Cerebellar nuclear complex (tissue), 1 donor: ENCODE measurements at places on chromosomes 16 and 17.
A peak's percentile ranks its signal among the peaks of the same experiment; 100 is the strongest.

DNA sequence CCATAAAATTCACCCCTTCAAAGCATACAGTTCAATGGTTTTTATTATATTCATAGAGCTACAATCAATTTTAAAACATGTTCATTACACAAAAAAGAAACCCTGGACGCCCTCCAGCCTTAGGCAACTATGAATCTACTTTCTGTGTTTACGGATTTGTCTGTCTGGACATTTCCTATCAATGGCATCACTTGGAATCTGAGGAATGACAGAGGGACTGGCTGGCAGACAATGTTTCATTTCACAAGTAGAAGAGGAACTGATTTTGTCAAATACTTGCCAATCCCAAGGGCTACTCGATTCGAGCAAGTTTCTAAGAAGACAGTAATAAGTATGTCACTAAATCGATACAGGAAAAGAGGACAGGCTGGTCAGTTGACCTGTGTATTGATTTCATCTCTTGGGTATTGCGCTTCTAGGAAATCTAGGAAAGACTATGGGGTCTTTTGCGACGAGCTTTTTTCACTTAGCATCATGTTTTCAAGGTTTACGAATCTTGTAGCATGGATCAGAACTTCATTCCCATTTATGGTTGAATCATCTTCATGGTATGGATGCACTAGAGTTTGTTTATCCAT, 56.6 kb downstream of the RGS9 start:
- DNase-seq: no peak

GRCh38 chr17:79506150-79506870, 104.5 kb downstream of the RBFOX3 start:
- no peak for DNase-seq

GRCh38 chr17:8944748-8945147, 20.8 kb downstream of the PIK3R5 start:
- DNase-seq: no peak

DNA sequence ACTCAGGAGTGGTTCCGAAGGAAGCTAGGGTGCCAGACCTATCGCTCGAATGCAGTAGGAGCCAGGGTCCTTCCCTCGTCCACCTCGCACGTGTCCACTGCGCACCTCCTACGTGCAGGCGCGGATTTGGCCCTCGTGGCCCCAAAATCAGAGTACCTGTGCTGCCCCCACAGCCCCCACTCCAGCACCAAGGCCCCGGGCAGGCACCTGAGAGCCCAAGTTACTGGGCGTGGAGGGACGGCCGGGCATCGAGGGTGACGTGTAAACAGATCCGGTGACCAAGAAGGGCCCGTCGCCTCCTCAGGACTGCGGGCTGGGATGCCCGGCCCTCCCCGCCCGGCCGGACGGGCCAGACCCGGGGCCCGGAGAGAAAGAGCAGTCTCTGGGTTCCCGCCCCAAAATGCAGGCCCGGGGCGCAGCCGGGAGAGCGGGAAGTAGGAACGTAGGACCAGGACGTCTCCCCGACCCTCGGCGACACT, 492 bp downstream of the SLC25A39 start:
- DNase-seq: no peak

DNA sequence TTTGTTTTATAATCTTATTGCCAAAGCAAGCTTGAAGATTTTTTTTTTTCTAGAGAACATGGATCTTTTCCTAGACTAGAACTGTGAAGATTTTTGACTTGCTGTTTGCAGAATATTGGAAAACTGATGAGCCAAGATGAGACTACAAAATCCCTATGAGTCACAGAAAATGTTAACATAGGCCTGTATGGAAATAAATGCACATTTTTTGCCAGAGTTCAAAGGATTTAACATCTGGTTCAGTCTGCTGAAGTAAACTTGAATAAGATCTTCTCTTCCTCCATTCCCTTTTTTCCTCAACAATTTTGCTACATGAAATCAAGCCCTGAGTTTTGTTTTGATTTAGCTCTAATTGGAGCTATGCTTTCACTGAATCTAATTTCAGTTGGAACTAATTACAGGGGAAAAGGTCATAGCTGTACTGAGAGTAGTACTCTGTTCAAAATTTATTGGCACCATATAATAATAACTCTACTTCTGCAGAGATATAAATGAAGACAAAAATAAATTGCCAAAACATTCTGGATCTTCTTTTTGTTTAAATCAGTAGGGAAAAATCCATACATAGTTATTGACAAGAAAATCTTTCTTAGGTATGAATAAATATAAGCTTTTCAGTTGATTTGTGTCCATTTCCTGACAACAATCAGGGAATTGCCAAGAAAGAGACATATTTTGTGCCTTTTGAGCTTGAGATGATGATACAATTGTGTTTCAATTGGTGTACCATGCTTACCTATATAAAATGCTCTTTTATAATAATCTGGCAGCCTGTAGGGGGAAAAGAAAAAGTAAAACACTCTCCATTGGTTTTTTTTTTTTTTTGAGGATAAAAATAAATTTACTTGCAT, 387.5 kb upstream of the GOT2 start:
- no peak for DNase-seq

GRCh38 chr17:60355663-60356594, 36.0 kb downstream of the USP32 start:
- DNase-seq: no peak

DNA sequence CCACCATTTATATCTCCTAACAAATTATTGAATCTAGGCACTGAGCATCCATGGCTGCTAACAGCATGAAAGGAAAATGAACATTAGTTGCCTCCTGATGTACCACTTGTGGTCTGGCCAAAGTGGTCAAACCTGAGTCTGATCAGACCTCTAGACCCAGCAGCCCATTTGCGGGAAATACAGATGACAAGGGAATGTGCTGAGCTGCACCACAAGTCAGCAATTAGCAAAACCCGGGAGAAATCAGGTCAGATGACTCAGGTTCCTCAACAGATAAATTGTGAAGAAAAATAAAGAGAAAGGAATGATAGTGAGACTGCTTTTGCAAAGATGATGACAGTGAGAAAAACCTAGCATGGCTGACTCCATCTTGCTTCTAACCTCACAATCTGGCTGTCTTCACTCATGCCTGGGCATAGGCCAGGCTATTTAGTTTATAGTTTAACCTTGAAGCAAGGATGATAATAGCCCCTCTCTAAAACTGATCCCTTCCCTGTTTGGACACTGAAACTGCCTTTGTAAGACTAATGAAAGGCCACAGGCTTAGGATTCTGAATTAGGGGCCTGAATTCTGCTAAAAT, 142.7 kb upstream of the ASIC2 start:
- no peak for DNase-seq

GRCh38 chr17:49393491-49394255, 21.0 kb downstream of the PHB1 start:
- DNase-seq: no peak

DNA sequence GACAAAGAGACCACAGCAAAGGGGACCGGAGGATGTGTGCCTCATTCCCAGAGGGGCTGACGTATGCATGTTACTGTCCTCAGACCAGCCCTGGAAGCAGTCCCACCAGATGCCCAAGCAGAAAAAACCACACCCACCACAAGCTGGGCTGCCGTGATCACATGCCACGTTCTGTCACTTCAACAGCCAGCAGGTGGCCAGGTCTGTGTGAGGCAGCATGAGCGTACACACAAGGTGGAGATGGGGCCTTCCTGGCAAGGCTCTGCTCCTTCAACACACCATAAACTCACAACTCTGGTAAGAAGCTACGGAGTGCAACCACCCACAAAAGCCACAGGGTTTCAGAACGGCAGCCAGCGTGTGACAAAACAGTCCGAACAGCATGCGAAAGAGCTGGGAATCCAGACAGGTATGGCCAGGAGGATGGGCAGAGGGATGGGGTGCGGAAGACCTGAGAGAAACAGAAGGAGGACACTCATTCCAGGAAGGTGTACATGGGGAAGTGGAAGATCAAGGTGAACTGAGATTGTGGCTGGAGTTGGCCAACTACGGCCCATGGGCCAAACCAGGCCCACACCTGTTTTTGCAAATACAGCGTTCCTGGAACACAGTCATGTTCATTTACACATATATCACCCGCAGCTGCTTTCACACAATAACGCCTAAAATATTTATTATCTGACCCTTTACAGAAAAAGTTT, 27.9 kb downstream of the MBTPS1 start:
- DNase-seq: no peak

DNA sequence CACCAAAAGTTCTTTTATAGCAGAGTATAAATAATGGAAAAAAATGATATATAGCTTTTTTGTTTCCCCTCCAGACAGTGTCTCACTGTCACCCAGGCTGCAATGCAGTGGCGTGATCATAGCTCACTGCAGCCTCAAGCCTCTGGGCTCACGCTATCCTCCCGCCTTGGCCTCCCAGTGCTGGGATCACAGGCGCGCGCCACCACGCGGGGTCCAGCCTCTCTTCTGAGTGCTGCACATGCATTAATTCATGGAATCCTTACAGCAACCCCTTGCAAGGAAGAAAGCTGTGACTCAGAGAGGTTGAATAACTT, 18.0 kb upstream of the ZNF629 start:
- DNase-seq: no peak

- no peak for DNase-seq
These were observed 622.2 kb upstream of the SALL1 start for GRCh38 chr16:51773071-51773890.

DNA sequence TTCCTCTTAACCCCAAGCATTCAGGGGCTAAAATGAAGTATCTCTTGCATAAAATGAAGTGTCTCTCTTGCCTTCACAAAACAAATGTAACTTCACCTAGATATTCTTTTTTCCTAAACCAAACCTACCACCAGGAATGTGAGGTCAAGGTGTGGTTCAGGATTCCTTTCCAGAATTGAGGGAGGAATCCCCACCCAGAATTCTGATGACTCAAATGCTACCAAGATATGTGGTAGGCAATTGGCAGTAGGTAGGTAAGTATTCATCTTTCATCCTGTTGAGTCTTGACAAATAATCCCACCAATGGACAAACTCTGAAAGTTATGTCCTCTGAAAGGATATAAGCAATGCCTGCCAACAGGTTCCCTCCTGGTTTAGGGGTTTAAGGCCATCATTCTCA, 26.2 kb downstream of the TRIM16 start:
- DNase-seq: no peak

GRCh38 chr16:55184052-55184451, 140.0 kb upstream of the IRX6 start:
- no peak for DNase-seq

GRCh38 chr17:28928061-28928460, 23.3 kb downstream of the PHF12 start:
- no peak for DNase-seq

- DNase-seq: no peak
These were observed 7.7 kb downstream of the NUBP1 start for GRCh38 chr16:10751291-10751697.

DNA sequence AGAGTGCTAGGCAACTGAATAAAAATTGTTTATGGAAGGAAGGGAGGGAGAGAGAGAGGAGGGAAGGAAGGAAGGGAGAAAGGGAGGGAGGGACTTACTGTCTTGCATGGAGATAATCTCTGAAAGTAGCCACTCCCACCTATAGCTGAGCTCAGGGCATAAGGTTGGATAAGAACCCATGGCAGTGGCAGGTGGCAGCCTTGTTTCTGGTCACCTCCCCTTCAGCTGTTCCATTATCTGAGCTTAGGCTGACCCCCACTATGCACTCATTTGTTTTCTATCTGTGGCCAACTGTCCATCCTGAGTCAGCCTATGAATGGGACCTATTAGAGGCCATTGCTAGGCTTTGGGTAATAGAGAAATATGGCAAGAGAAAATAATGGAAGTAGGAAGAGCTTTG, 25.3 kb upstream of the MTMR4 start:
- no peak for DNase-seq

DNA sequence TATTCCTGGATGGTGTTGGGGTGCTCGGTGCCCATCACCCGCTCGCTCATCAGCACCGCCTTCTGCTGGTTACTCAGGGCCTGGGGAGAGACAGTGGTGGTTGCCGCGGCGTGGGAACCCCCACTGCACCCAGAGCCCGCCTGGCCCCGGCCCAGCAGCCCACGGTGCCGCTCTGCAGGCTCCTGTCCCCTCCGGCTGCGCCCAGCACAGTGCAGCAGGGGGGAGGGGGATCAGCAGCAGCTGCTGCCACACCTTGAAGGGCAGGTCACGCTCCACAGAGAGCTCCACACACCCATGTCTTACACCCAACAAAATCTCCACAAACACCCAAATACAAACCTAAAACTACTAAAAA, 18.8 kb downstream of the CLUH start:
- DNase-seq: no peak

DNA sequence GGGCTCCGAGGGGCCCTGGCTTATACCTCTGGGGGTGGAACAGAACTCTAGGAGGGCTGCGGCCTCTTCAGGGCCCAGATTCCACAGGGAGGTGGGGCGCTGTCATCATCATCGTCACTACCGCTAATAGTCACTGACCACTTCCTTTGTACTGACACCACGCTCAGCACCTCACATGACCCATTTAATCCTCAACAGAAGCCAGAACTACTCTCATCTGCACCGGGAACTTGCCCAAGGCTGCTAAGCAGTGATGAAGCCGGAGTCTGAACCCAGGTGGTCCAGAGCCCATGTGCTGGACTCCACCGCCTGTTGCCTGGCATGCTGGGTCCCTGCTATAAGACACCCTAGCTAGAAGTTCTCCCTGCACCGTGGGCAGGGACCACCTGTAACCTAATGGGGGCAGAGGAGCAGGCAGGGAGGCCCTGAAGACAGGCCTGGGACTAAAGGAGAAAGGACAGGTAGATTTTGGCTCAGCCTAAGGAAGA, 12.0 kb downstream of the UNC13D start:
- DNase-seq: no peak

DNA sequence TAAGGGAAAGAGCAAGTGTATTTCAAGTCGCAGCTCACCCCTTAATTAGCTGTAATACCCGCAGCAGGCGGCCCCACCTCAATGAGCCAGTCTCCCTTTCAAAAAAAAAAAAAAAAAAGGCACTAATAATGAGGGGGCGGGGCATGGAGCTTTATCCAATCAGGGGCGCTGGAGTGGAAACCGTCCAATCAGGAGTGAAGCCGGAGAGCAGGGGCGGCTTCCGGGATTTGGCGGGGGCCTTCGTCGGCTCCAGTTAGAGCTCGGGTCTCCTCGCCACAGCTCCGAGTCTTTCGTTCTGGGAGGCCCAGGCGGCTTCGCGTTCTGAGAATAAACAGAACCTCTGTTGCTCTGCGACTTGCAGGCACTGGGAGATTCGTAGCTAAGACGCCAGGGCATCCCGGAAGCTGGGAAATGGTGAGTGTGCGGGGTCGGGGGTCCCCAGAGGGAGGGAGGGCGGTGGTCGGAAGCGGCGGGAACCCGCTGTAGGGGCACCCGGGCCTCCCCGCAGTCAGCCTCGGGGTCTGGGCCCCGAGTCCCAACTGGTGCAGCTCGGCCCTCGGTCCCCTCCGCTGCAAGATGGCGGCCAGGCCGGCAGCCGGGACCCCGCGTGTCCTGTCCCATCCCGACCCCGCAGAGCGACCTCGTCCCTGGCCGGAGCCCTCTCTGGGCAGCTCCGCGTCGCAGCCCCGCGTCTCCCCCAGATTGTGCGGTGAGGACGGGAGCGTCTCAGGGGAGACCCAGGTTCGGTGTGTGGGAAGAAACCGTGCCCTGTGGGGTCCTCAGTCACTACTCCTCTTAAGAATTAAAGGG, at the start of gene ZNF267:
ZNF267 (plus strand) TSS at position 252 of the 810 bp plus-strand sequence; CDS start at position 412, 160 bp downstream.
- peak; percentile 7 for DNase-seq

- no peak for DNase-seq
These were observed 10.2 kb upstream of the SEC14L5 start for GRCh38 chr16:4947722-4948503.

GRCh38 chr17:78823282-78824046, 17.1 kb downstream of the USP36 start:
- DNase-seq: no peak
